Fibroblast of skin of right quadriceps (primary cell): ENCODE measurements at places on chromosomes 2 and 18.

DNA sequence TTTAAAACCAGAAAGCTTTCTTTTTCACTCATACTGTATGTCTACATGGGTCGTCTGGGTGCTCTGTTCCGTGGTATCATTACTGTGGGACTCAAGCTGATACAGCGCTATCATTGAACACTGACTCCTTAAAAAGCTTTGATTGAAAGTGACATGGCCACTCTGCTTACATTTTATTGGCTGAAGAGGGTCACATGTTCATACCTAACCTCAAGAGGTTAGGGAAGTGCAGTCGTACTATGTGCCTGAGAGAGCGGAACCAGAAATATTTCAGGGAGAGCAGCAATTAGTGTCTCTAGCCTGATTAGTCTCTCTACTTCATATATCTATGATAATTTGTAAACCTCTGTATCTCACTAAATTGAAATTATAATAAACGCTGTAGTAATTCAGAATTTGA is 43.5 kb downstream of the PSMD14 start:
- no peak for DNase-seq

- DNase-seq: no peak
These were observed 111.3 kb downstream of the NCKAP5 start for GRCh38 chr2:133456971-133457370.

DNA sequence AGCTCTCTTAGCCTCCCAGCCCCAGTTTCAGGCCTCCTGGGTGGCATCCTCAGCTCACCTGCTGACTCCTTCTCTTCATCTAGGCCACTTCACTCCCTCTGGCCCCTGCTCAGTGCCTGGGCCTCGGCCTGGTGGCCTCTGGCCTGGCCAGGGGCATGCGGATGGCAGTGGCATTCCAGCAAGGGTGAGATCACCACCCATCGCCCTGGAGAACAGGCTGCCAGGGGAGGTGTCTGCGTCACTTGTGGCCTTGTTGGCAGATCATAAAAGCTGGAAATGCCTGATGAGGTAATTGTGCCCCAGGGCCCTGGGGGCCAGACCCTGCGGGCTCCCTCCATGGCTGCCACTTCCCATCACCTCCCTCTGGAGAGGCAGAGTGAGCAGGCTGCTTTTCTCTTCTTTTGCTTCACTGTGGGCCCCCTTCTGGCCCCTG is 72.5 kb upstream of the SMAD2 start:
- peak; percentile 22 for DNase-seq

DNA sequence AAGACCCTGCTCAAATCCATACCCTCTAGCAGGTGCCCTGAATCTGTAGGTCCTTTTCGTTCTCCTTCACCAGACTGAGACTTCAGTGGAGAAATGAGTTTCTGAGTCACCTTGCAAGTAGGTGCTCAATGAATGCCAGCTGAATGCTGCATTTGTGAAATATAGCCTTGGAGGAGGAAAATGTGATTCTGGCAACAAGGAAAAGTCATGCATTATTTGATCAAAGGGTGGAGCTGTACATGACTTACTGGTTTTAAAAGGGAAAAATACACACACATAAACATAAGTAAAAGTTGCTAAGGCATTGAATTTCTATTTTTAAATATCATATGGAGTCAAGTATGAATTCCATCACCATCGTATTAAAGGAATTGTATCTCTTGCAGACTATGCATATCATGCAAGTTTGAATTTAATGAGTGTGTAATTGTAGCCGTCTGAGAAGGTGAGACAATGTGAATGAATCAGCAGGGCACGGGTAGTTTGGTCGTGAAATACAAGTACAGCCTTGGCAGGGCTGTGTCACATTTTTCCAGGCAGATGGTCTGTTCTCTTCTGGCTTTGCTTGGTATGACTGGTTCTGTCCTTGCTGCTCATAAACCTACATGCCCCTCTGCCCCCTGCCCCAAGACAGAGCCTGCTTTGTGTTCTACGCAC is 160.8 kb downstream of the COL6A3 start:
- DNase-seq: peak; percentile 46

DNA sequence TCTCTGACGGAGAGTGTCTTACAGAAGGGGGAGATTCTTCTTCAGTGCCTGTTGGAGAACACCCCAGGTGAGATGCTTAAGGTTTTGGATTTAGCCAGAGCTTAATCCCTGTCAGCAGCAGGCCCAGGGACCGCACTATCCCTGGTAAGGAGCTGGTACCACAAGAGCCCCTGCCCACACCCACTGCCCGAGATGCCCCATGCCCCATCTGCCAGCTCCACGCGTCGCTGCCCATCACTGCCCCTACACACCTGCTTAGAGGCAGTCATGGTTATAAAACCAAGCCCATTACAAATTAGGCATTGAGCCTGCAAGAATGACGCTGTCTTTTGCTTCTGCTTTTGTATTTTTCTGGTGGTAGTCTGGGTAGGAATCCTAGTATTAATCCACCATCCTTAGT is 21.7 kb downstream of the CEP68 start:
- no peak for DNase-seq

- no peak for DNase-seq
These were observed 35.3 kb upstream of the FRZB start for GRCh38 chr2:182901748-182902147.

DNA sequence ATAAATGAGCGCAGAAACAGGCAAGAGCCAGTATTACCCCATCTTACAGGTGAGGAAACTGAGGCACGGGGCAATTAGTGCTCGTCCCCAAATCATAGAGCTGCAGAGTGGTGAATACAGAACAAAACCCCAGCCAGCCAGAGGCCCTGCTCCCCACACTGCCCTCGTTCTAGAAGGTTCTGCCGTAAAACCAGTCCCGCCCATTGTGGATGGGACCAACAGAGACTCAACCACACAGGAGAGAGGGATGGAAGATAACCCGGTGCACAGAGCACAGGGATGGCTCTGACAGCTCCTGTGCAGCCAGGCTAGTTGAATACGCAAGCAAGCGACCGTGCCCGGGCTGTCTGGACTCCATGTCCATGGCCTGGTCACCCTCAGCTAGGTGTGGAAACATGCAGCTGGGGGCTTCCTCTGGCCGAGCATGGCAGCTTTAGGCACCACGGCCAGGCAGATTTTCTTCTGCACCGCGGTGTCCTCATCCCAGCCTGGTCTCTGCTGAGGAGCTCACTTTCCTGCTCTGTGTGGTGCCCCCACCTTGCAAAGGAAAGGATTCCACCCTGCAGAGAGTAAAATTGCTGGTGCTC is 146.4 kb downstream of the TPO start:
- DNase-seq: no peak

DNA sequence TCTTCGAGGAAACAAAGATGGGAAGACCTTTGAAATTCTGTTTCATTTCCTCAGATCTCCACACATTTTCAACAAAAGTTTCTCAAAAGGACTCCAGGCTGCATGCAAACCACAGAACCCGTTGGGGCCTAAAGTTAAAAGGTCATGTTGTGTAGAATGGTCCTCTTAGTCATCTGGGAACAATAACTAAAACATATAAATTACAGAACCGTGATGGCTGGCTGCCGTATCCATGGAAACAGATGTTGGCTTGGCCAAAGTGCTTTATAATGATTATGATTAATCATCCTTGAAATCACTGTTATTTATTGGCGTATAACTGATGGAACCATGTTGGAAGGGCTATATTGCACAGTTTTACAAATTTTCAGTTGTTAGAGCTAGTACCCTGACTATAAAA is 182.8 kb upstream of the CRIM1 start:
- DNase-seq: no peak

DNA sequence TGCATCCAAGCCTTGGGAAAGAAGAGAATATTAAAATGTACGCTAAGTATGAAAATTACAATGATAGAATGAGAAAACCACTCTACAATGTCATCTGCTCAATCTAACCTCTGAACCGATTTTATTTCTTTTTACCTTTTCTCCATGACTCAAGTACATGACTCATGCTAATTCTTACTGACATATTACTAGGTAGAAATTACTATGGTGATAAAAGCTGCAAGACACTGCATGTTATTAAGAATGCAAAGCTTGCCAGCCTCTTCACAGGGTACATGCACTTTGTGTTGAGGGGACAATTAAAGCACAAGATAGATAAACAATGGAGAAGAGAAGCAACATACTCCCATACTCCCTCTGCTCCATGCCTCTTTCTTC is 20.7 kb downstream of the SFT2D3 start:
- DNase-seq: no peak

- DNase-seq: peak; percentile 54
These were observed at the start of gene CDK15 for GRCh38 chr2:201806442-201807170. Gene CDK15, plus strand, starts transcription at chr2:201806537. Its CDS starts 128 bp downstream, at chr2:201806665.

- DNase-seq: no peak
These were observed 172.7 kb downstream of the TWIST2 start for GRCh38 chr2:239020541-239021041.

DNA sequence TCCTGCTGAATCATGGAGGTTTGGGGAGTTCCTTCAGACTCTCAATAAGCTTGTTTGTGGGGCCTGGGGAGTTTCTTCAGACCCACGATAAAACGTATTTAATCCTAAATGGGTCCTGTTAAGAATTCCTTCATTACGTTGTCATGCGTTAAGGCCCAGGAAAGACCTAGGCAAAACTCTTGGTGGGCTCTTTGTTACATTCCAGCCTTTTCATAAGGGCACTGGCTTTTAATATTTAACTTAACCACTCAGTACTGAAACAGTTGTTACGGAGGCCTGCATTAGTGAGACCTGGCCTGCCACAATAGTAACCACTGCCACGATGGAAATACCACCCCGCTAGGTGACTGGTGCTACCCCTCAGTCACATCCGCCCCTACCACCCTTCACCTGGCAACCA is 17.5 kb upstream of the BIN1 start:
- DNase-seq: no peak

- no peak for DNase-seq
These were observed 122.2 kb upstream of the ARHGAP28 start for GRCh38 chr18:6607343-6607742.

DNA sequence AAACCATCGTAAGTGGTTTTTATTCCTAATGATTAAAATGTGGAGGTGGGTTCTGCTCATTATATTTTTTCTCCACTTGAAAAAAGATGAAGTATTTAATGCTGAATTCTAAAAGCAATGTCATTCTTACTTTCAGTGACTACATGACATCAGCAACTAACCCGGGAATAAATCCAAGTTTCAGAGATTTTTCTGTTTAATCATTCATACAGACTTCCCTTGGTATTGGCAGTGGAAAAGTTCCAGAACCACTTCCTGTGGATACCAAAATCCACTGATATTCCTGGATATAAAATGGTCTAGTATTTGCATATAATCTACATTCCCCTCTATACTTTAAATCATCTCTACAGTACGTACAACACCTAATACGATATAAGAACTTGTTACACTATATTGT is 128.6 kb downstream of the ZNF532 start:
- DNase-seq: peak; percentile 94

- no peak for DNase-seq
These were observed 12.7 kb downstream of the CCNYL1 start for GRCh38 chr2:207724113-207724512.

- DNase-seq: no peak
These were observed 145.1 kb downstream of the QPCT start for GRCh38 chr2:37489536-37489935.

DNA sequence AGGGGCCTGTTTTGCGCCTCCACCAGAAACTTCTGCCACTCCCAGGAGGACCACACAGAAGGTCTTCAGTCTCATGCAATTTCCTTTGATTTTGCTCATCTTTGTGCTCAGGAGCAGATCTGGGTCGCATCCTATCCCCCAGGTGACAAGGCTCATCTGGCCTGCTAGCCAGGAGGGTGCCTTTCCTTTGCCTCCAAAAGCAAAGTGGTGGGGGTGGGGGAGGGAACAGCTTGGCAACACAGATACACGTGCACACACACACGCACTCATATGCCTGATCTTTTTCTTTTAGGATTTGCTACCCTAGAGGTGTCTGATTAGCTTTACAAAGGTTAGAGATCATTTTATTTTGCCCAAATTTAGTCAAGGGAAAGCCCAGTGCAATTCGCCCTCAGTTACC is 13.8 kb upstream of the SPATA3 start:
- no peak for DNase-seq
